ENCODE measurements at places on chromosomes 5 and 9. TPM values are rescaled to one million over a fixed set of nuclear protein-coding genes. Genes with fewer than 3 reads are reported as not detected.

DNA sequence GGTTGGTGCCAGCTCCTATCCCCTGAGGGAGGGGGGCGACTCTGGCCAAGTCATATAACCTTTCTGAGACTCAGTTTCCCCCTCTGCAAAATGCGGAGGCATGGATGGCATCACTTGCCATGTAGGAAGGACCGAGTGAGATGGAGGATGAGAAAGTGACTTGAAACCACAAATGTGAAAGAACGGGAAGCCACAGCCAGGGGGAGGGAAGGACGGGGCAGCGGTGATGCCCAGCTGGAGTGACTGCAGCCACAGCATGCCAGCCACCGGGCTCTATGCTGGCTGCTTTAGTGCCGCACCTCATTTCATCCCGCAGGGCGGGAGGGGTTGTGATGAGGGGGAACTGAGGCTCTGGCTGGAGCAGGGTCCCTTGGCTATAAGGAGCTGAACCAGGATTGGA lies 74.5 kb downstream of the HMCN2 start:
- no peak for DNase-seq

DNA sequence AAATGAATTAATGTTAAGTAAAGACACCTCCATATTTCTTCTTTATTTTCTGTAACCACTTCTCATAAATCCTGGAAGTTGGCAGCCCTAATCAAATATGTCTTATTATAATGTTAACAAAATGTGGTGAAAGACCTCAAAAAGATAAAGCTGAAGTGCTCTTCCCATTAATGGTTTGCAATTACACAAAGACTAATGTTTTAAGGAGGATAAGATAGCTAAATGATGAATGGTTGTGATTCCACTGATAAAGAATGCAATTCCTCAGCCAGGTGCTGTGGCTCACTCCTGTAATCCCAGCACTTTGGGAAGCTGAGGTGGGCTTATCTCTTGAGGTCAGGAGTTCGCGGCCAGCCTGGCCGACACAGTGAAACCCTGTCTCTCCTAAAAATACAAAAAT lies 125.8 kb upstream of the SNX2 start:
- no peak for DNase-seq

- peak; percentile 58 for DNase-seq
Measured at GRCh38 chr5:133052317-133053175, 733 bp downstream of the HSPA4 start.

GRCh38 chr9:71146511-71146910 lies 25.1 kb upstream of the TRPM3 start:
- DNase-seq, result no peak

- no peak for DNase-seq
Measured at GRCh38 chr5:98638701-98639100, 134.8 kb upstream of the RGMB start.

DNA sequence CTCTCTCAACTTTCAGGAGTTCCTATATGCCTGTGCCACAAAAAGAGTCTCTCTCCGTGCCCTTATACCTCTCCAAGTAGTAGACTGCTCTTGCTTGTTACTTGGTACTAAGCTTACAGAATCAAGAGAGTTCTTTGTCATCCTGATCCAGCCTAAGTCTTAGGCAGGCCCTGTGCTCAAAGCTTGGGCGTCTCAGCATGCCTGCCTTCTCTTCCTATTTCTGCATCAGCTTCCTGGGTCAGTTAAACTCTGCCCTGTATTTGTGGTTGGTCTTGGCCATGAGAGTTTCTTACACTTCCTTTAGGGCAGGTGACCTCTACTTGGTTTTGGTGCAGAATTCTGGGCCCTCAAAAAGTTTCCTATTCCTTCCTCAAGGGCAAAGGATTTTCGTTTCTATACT lies 33.0 kb upstream of the UGCG start:
- DNase-seq, result no peak

- DNase-seq, result no peak
Measured at GRCh38 chr5:55864606-55865541, 13.7 kb downstream of the IL31RA start.

- DNase-seq, result no peak
Measured at GRCh38 chr5:74497706-74498105, 142.8 kb downstream of the ENC1 start.

GRCh38 chr9:35649431-35650340 lies 1.0 kb downstream of the SIT1 start:
- peak; percentile 79 for DNase-seq

DNA sequence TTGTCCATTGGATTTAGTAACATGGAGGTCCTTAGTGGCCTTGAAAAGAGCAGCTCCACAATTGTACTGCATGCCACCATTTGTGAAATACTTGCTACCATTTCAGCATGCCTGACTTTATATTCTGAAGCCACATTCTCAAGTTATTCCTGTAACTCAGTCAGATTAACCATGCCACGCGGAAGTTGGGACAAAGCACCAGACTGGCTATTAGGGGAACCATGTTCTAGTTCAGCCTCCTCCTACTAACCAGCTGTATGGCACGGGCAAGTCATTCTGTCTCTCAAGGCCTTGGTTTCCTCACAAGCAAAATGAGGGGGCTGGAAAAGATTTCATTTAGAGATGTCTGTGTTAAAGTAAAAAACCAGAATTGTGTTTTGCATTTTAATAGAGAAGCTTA lies 418.0 kb downstream of the PLK2 start:
- no peak for DNase-seq

DNA sequence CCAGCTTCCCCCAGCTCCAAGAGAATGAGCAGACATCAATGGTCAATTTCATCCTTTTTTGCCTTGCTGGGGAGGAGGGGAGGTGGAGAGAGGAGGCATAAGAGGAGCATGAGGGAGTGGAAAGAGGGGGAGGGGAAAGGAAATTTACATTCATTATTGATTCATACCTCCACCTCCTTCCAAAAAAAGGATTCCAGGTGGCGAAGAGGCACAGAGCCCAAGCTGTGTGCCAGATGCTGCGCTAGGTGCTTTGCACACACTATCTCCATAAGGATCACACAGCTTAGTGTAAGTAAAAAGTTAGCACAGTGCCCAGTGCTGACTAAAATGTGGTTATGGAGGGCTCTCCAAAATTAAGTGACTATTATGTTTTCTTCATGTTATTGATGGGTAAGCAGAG lies 11.0 kb downstream of the ASTN2 start:
- no peak for DNase-seq

GRCh38 chr5:101935086-101935485 lies 361.0 kb downstream of the SLCO4C1 start:
- no peak for DNase-seq

DNA sequence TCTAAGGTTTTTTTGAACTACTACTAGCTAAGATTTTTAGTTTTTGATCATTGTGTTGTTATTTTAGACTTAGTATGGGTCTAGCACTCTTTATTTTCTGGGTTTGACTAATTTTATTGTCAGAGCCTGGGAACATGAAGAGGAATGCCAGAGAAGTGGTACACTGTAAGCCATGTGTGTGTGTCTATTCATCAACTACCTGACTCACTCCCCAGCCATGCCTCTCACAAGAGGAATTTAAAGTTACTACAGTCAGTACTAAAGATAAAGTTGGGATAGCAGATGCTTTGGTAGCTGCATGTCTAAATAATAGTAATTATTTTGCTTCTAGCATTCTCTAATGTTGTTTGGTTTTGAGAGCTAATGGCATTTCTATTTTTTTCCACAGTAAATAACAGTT lies 264.8 kb downstream of the CSNK1G3 start:
- DNase-seq, result no peak

GRCh38 chr9:130058154-130058553 lies 4.4 kb downstream of the GPR107 start:
- no peak for DNase-seq

- no peak for DNase-seq
Measured at GRCh38 chr5:36598045-36598444, 8.4 kb upstream of the SLC1A3 start.

DNA sequence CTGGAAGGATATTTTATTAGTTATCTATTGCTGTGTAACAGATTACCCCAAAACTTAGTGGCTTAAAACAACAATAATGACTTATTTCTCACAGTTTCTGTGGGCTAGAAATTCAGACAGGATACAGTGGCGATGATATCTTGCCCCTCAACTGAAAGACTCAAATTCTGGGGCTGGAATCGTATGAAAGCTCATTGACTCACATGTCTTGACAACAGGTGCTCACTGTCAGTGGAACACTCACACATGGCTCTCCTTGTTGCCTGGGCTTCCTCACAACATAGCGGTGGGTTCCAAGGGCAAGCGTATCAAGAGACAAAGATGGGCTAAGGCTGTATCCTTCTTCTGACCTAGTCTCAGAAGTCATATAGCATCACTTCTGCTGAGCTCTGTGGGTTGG lies 3.7 kb upstream of the GNPDA1 start:
- DNase-seq, result no peak

GRCh38 chr9:80218328-80218727 lies 646.6 kb downstream of the TLE4 start:
- DNase-seq, result no peak

DNA sequence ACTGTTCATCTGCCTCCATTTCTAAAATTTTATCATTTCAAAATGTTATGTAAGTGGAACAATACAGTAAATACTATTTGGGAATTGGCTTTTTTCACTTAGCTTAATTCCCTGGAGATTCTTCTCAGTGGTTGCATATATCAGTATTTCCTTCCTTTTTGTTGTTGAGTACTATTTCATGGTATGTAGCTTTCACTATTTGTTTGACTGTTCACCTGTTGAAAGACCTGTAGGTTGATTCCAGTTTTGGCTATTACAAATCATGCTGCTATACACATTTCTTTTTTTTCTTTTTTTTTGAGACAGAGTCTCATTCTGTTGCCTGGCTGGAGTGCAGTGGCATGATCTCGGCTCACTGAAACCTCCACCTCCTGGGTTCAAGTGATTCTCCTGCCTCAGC lies 33.0 kb upstream of the PWWP2A start:
- DNase-seq, result no peak

GRCh38 chr5:140548791-140549190 lies 1.3 kb downstream of the EIF4EBP3 start:
- DNase-seq, result peak; percentile 41

GRCh38 chr9:69427286-69427685 lies 102.3 kb downstream of the ENTREP1 start:
- no peak for DNase-seq

- DNase-seq, result no peak
Measured at GRCh38 chr5:77426670-77427069, 65.4 kb downstream of the WDR41 start.

- no peak for DNase-seq
Measured at GRCh38 chr9:101429736-101430135, 5.8 kb downstream of the ALDOB start.

GRCh38 chr5:98975682-98976407 lies 47.0 kb upstream of the CHD1 start:
- DNase-seq, result no peak

GRCh38 chr5:72141440-72142355 lies 34.4 kb downstream of the MAP1B start:
- DNase-seq, result no peak

DNA sequence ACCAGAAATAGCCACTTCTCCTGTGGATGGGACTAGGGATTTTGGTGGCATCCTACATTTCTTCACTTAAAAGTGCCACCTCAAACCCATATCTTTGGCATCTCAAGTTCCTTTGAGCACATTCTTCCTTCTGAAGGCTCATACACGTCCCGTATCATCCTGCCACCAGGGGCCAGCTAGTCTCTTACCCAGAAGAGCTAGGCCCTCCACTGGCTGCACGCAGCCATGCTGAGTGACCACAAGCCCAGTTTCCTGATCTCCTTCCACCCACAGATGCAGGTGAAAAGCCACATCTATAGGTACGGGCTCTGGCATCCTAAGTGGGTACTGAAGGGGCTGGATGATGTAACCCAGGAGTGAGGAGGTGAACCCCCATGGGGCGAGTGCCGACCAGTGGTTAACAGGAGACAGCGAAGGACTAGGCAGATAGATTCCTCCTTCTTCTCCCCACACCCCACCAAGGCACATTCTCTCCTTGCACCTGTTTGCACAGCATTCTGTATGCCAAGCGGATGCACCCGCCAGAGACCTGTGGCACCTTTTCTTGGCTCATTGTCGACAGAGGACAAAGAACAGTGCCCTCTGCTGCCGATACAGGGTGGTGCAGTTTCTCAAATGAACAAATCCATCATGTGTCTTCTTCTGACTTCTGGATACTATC lies 14.4 kb upstream of the SCGB3A1 start:
- peak; percentile 72 for DNase-seq

GRCh38 chr9:73118286-73118685 lies 33.4 kb upstream of the ANXA1 start:
- DNase-seq, result no peak

GRCh38 chr9:101139082-101139481 lies 110.6 kb downstream of the PLPPR1 start:
- no peak for DNase-seq

- DNase-seq, result peak; percentile 80
Measured at GRCh38 chr9:99823681-99824377, 2.1 kb downstream of the NR4A3 start.

DNA sequence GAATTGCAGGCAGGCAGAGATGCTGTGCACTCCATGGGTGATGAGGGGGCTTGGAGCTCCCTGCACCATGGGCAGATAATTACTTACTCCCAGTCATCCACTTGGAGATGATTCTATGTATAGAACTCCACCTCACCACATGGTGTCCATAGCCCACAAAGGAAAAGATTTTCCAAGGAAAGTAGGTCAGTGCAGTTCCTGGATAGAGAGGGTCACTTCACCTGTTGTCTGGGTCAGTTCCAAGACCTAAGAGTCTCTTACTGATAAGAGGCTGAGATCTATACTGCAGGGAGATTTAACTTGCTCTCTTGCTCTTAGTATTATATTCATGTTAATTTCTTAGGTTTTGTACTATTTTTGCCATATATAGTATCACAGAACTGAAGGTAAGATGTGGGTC lies 113.9 kb upstream of the BRINP1 start:
- DNase-seq, result no peak

DNA sequence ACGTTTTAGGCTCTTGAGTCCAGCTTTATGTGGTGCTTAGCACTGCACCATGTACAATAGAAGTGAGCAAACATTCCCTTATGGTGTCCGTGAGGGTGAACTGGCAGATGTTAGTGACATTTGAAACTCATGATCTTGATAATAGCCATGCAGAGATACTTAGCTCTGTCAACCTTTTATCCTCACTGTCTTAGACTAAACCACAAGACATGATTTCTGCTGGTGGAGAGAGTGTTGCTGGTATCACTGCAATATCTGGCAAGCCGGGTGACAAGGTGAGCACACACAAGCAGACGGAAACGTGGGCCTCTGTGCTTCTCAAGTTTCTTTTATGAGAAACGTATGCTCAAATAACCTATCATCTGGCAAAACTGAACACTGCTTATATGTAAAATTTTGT lies 68.4 kb downstream of the CAST start:
- no peak for DNase-seq

GRCh38 chr9:137205126-137206069 lies at the start of the genes NDOR1 and TMEM203:
NDOR1 (plus strand) TSS chr9:137205700; CDS start chr9:137205778, 78 bp downstream.
TMEM203 (minus strand) TSS chr9:137205648; CDS start chr9:137205414, 234 bp downstream.
- DNase-seq, result peak; percentile 92

The MEIKIN gene
- not detected for polyA plus RNA-seq

The NMUR2 gene
- not detected for polyA plus RNA-seq

The KCNN2 gene
- 3.4 TPM for polyA plus RNA-seq

The SPINK6 gene
- not detected for polyA plus RNA-seq

The LCN15 gene
- not detected for polyA plus RNA-seq

The PCDHB16 gene
- 0.87 TPM for polyA plus RNA-seq

The RFESD gene
- polyA plus RNA-seq, result 1.1 TPM

The PCDHA12 gene
- polyA plus RNA-seq, result 0.42 TPM

The LECT2 gene
- polyA plus RNA-seq, result not detected

The PAIP1 gene
- 29.9 TPM for polyA plus RNA-seq

The TRIM23 gene
- 3.6 TPM for polyA plus RNA-seq

The PCDHB9 gene
- 0.76 TPM for polyA plus RNA-seq

The CSF1R gene
- 2.6 TPM for polyA plus RNA-seq

The SLC6A18 gene
- not detected for polyA plus RNA-seq

The HTR4 gene
- not detected for polyA plus RNA-seq

The CARTPT gene
- not detected for polyA plus RNA-seq

The TTC1 gene
- polyA plus RNA-seq, result 14.2 TPM

The CMBL gene
- polyA plus RNA-seq, result 6.2 TPM

Measured in pancreas (tissue), 10 donors.